ENCODE measurements at places on chromosomes 2 and 18.

DNA sequence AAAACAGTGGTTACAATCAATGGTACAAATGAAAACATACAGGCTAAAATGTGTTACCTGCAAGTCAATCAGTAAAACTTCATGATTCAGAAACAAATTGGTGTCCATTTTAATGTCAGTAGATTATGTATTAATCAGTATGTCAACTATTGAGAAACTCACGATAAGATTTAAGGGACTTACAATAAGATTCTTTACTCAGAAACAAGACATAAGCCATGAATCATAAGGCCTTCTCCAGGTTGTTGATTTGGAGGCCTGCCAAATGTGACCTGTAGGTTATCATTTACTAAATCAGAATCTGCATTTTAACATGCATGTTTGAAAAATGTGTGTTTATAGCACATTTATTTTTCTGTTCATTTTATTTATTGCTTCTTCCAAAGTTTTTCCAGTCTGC is 623.1 kb downstream of the CCDC85A start:
- DNase-seq, result no peak

GRCh38 chr2:128628206-128628605 is 309.5 kb upstream of the HS6ST1 start:
- DNase-seq, result no peak

DNA sequence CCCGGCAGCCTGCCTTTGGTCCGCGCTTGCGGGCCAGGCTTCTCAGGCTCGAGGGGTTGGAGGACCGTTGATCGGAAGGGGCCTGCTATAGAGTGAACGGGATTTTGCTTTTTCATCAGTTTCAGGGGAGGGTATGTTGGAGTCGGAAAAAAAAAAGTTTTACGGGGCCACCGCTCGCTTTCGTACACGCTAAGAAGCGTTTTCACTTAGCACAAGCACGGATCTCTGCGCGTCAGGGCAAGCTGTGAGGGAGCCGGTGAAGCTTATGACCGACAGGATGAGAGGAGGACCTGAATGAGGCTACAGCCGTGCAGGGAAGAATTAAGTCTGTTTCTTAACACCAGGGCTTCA is 443 bp downstream of the CPSF3 start:
- DNase-seq, result no peak

GRCh38 chr2:37469126-37469525 is 124.7 kb downstream of the QPCT start:
- no peak for DNase-seq

DNA sequence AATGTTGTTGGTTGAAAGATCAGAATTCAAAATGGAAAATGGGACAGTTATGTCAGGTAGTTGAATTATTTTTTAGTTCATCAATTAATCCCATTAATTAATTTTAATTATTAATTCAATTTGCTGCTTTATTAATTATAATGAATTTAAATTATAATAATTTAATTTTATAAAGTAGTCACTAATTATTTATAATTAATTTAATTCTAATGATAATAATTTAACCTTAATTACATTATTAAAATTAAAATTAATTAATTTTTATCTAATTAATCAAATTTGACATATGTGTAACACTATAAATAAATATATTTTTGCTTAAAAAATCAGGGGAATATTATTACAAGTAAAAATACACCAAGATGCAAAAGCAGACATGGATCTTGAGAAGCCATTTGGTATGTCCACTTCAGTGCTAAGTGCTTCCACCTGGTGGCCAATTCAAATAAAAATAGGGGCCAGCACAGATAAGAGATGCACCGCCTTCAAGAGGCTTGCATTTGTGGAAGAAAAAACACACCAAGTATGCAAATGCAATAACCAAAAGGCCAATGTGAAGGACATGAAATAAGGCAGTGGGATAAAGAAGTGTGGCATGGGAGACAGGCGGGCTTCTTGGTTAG is 73.2 kb downstream of the MBP start:
- no peak for DNase-seq

DNA sequence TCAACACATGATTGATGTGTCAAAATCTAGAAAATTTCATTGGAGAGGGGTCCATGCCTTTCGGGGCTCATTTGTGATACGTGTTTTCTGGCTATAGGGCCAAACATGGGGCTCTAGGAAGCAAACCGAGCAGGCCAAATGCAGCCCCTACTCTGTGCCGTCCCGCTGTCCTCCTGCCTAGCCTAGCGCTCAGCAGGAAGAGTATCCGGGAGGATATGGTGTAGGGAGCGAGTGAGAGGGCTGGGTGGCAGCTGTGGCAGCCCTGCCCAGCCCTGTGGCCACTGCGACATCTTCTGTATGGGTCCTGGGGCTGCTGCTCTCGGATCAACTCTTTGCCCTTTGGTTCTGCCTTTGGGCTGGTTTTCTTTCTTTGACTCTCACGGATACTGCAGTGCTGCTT is 120.1 kb upstream of the MAP3K20 start:
- no peak for DNase-seq

DNA sequence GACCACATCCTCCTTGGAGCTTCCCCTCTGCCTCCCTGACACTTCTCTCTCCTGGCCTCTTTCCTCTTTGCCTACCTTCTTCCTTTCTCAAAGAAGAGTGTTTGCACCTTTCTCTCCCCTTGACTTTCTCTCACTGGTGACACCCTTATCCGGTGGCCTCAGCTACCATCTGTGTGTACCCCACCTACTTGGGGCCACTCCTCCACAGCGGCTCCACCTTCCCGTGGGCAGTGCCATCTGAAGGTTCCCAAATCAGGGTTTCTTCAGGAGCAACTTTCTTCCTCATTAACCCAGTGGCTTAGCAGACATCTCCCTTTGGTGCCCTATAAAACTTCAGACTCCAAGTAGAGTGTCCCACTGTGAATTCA is 5.3 kb upstream of the NCL start:
- no peak for DNase-seq

GRCh38 chr18:61556862-61557261 is 223.6 kb downstream of the CDH20 start:
- DNase-seq, result no peak

- DNase-seq, result no peak
Observed at GRCh38 chr18:11271954-11272353, 122.6 kb upstream of the PIEZO2 start.

DNA sequence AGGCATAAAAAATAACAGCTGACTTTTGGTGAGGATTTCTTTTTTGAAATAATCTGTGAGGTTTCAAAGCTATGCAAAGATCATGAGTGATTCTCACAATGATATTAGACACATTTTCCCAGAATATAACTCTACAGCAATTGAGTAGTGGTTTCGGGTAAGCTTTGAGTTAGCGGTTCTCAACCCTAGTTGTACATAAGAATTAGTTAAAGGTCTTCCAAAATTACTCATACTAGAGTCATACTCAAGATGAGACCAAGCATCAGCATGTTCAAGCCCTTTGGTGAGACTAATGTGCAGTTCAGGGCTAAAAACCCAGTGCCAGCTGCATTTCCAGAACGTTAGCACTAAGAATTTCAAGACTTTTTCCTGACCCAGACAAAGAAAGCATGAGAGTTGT is 31.1 kb downstream of the DSG4 start:
- no peak for DNase-seq

GRCh38 chr2:205566606-205567168 is 115.6 kb upstream of the NRP2 start:
- no peak for DNase-seq

GRCh38 chr2:169237286-169237685 is 125.0 kb downstream of the LRP2 start:
- DNase-seq, result no peak

GRCh38 chr2:89767572-89768435 is 1076.3 kb downstream of the RPIA start:
- no peak for DNase-seq

DNA sequence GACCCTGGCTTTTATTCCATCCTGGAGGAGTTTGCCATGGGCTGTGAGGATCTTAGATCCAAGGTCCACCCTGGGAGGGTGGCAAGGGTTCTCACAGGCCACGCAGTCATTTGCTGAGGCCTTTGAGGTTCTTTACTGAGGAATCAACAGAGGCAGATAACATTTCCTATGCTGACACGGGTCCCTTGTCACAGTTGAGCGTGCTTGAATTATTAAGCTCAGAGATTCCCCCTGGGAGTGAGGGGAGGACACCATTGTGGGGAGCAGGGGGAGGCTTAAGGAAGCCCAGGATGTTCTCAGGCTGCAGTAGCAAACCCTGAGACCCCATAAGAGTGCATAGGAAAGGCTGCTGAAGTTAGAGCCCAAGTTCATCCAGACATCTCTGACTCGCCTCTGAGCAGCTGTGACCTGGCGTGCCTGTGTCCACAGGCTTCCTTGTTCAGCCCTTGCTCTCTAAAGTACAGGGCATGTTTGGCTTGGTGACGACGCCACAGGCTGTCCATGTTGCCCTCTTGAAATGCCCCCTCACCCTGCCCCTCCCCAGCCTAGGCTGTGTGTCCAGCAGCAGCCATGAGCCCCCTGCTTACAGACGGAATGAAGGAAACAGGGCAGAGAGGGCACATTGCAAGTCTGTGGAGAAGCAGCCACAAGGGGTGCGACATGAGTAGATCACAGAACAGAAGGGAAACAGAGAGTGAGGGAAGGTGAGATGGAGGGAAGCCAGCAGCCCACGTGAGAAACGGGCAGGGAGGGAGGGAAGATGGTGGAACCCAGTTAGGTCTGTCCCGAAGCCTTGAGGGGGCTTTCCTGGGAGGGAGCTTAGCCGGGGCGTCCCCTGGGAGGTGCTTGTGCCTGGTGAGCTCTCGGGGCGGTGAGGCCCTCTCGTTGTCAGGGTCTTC is 34.0 kb downstream of the NAPG start:
- no peak for DNase-seq

DNA sequence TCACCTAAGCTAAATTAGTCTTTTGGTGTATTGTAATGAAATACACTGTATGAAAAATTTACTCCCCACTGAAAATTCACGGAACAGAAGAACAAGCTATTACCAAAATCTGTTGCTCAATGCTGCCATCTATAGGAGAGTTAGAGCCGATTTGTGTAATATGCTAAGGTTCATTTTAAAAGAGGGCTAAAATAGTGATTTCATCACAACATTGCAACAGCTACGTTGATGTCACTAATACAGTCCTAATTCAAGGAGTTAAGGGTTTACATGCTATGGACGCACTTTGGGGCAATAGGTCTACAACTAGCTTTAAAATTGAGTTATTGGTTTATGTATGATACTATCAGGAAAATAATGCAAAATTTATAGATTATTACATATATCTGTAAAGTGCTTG is 3.0 kb upstream of the IRS1 start:
- no peak for DNase-seq

GRCh38 chr2:120540719-120541552 is 194.7 kb upstream of the GLI2 start:
- DNase-seq, result no peak

DNA sequence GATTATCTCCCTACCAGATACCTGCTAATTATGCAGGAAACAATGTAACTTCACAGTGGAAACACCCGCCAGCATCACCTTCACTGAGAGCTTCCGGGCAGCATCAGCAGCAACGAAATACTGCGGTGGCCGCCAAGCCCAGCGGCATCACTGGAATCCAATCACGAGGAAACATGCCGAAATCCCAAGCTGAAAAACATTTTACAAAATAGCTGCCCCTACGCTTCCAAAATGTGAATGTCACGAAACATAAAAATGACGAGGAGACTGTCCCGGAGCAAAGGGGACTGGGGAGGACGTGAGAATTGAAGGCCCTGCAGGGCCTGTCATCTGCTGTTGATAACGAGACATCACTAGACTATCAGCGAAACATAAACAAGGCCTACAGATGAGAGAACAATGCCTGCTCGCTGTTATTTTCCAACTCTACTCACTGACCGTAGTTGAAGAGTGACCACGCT is 82.6 kb downstream of the HDAC4 start:
- no peak for DNase-seq

DNA sequence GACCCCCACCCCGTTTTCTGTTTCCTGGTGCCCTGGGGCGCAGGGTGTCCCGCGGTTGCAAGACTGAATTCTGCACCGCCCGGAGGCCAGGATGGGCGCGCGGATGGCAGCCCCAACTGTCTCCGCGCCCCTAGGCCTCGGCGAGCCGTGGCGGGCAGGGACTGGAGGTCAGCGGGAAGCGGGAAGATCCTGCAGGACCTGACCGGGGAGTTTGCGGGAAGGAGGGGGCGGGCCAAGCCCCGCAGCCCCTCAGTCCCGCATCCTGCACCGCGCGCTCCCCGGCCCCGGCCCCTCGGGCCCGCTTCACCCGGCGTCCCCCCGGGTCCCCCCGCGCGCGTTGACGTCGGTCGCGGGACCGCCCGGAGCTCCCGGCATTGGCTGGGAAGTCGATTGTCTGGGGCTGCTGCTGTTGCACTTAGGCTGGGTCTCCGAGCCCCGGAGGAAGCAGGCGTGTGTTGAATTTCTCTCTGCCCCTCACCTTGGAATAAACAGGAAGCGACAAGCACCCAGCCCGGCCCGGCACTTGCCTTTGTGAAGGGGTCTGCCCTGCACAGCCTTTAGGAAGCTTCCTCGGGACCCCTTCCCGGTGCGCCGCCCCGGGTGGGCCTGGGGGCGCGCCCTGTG is at the start of gene LDLRAD4:
TSS of gene LDLRAD4 (plus strand) at position 393 of the 624 bp plus-strand sequence.
- DNase-seq, result no peak

- DNase-seq, result no peak
Observed at GRCh38 chr2:151292141-151292540, 2.7 kb upstream of the NMI start.

DNA sequence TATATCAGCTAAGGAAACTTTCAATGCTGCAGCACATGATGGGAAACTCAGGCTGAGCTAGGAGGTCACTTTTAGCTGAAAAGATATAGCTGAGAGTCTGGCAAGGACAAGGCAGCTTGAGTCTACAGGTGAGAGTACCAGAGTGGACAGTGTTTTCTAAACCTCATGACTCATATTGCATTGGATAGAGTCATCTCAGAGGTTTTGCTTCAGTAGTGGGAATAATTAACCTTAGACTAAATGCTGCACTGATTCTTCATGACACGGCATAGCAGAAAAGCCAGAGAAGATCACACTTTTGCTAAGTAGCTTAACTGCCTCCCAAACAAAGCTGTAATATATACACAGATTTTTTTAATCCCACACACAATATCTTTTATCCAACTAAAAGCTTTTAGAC is 865.0 kb upstream of the CDH2 start:
- DNase-seq, result no peak

DNA sequence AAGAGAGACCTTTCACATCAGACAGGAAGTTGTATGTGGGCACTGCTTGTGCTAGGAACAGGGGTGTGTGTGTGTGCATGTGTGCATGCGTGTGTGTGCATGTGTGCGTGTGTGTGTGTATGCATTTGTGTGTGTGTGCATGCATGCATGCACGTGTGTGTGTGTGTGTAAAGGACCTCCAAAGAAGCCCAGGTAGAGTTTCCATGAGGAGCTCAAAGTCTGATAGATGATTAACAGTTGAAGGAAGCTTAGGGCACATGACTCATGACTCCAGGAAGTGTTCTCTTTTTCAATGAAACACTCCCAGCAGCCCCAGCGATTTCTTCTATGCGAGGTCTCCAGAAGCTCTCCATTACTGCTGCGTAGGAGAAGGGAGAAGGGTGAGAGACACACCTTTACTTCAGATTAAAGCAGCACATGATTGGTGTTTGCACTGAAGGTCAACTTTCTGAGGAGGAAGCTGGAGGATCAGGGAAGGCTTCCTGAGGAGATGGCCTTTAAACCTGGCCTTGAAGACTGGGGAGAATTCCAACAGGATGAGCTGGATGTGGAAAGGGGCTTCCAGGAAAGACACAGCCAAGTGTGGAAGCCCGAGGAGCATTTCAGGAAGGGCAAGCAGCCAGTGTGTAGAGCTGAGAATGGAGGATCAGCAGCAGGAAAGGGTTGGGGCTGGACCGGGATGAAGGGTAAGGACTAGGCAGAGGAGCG is 77.7 kb downstream of the SMAD4 start:
- no peak for DNase-seq
